ENCODE measurements at places on chromosomes 12 and 14.

- DNase-seq, result no peak
Observed at GRCh38 chr14:101022121-101022520, 118.6 kb upstream of the RTL1 start.

DNA sequence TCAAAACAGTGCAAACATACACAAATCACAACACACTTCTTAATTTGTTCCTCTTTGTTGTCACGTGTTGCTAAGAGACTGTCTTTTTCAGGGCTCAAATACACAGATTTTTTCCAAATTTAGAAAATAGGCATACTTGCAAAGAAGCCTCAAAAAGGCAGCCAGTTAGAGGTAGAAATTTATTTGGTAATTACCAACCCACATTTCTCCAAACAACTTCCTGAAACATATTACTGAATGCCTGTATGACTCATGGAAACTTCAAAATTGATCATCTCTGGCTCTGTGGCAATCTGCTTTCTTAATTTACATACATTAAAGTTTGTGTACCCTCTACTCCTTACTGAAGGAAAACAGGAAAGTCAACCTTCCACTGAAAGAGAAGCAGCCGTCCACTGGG is 36.4 kb downstream of the PPM1H start:
- no peak for DNase-seq

GRCh38 chr12:47755655-47756562 is 2.8 kb downstream of the RAPGEF3 start:
- no peak for DNase-seq

GRCh38 chr12:127174881-127175280 is 1092.1 kb upstream of the TMEM132C start:
- no peak for DNase-seq

GRCh38 chr12:124675881-124676713 is 108.7 kb upstream of the NCOR2 start:
- DNase-seq, result no peak

DNA sequence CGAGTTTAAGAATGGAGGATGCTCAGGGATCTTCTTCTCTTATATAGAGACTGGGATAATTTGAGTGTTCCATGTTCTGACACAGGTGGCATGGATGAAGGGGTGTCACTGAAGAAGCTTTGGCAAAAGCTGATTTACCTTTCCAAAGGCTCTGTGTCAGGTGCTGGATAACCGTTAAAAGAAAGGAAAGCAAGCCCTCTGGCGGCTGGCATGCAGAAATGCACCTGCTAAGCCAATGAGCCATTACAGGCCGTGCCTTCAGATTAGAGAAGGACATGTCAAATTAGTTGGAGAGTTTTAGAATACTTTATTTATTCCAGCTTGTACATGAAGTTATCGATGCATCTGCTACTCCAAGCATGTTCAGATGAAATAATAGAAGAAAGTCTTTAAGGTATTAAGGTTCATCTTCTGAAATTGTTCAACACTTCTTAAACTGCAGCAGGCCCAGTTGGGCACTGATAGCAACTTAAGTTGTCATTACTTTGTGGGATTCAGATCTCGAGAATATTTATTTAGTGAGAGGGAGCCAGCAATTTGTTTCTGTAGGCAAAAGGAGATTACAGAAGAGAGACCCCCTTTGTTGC is 678.2 kb downstream of the NRXN3 start:
- DNase-seq, result no peak

DNA sequence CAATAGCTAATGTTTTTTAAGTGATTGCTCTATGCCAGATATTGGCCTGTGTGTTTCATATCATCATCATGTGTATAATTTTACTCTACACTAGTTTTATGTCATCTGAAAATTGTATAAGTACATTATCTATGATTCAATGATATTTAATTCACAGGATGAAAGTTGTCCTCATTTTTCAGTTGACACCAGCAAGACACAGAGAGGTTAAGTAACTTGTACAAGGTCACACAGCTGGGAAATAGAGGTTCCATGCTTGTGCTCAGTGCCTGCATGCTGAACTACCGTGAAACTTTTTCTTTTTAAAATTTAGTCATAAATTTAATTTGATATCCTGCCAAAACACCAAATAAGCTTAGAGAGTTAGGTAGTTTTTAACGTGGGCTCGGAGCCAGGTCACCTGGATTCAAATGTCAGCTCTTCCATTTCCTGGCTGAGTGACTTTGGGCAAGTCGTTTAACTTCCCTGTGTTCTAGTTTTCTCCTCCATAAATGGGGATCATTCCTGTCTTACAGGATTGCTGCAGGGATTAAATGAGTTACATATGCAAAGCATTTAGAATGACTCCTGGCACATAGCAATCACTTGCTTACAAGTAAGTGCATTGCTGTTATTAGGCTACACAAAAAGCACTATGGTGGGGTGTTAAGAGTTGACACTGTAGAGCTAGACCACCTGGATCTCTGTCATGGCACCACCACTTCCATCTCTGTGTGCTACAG is 183.9 kb downstream of the ETV6 start:
- no peak for DNase-seq

Measured in stimulated activated CD4-positive, alpha-beta T cell treated with anti-CD3 and anti-CD28 coated beads, TNF-alpha, amount 100 ng/mL, for 1 hour (primary cell).